ENCODE measurements at places on chromosomes 3 and 15.

DNA sequence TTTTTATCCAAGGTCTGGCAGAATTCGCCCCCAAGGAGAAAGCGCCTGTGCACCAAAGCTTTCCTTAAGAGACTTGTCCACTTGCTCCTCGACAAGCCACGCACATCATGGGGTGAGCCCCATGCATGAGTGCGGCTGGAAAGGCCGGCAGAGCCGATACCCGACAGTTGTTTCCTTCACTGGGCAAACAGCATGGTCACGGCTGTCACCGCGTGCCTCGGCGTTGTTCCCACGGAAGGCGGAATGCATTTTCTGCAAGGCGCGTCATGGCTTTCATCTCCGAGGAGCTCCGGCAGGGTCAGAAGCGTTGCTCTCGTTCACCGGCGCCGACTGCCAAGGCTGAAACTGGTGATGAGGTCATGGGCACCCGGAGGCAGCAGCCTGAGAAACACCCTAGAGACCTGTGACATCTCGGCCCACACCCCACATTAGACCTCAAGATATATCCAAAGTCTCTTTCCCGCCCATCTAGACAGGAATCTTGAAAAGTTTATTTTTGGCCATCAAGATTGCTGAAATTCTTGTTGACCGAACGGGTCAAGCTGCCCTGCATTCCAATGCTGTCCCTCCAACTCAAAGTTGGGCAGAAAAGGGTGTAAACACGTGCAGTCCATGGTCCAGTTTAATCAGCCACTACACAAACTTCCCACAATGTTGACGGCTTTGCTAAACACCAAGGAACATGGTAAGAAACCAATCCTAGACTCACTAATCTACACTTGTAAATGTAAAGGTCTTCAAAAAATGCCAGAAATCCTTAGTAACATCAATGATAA is 604 bp upstream of the TJP1 start:
- no peak for DNase-seq

DNA sequence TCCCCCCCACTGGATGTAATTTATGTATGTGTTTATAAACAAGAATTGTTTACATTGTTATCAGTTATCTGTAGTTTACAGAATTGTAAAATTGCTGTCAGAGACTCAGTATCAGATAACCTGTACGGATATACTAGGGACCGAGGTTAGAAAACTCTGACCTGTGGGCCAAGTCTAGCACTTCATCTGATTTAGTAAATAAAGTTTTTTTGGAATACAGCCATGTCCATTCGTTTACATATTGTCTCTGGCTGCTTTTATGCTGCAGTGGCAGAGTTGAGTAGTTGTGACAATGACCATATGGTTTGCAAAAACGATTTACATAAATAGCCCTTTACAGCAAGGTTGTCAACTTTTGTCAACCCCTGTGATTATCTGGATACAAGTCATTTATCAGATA is 52.6 kb downstream of the LRRC28 start:
- no peak for DNase-seq

- no peak for DNase-seq
Measured at GRCh38 chr3:177424521-177424920, 227.2 kb upstream of the TBL1XR1 start.

- no peak for DNase-seq
Measured at GRCh38 chr15:41495736-41496599, 2.3 kb downstream of the ITPKA start.

DNA sequence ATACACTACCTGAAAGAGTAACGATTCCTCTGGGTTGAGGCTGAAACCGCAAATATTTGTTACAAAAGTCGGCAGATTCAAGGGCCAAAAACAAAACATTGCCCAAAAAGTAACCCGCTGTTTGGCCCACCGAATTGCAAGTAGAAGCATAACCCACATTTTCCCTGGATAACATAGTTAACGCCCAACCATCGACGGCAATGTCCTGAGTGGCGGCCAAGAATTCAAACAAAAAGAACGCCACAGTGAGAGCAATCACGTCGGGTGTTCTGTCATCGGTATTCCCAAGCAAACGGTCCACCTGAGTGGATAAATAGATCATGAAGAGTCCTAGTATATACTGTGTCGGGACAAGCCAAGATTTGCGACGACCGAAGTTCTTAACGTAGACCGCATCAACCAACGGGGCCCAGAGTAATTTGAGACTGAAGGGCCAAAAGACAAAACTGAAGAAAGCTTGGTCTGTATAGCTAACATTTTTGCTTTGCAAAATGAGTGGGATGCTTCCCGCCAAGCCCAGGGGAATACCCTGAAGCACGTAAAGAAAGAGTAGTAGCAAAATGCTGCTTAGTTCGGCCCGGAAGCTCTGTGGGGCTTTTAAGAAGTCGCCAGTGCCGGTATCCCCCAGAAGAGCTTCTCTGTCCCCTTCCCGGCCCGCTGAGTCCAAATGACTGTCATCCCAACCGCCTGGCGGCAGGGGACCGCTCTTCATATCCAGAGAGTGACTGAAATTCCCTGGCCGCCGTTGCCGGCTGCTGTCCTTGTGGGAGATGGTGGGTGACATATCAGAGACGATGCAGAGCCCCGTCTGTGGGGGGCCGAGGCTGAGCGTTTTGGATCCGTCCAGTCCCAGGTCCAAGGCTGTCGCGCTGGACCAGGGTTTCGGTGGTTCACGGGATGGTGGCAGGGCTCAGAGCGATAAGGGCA is 750 bp downstream of the SLC33A1 start:
- no peak for DNase-seq

DNA sequence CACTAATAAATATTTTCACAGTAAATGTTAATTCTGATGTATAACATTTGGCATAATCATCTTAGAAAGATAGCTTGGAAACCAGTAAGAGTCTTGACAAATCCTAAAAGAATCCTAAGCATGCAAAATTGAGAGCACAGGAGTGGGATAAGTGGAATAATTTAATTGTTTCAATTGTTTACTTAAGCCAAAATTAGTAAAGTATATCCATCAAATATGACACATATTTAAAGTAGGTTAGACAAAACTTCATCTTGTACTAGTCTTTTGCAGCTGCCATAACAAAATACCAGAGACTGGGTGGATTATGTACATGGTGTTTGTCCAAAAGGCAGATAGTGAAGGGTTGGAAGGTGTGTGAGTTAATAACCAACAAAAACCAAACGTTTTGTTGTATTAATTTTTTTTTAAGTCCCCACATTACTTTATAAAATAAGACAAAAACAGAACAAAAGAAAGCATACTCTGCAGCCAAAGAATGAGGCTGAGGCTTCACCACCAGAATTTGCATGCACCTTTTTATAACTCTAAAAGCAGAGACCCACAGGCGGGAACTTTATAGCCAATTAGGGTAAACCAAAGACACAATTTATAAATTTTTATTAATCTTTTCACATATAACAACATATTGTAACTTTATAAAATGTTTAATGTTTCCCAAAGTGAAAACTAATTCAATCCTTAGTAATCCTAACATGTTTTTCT is 41.9 kb upstream of the CD200R1L start:
- no peak for DNase-seq

DNA sequence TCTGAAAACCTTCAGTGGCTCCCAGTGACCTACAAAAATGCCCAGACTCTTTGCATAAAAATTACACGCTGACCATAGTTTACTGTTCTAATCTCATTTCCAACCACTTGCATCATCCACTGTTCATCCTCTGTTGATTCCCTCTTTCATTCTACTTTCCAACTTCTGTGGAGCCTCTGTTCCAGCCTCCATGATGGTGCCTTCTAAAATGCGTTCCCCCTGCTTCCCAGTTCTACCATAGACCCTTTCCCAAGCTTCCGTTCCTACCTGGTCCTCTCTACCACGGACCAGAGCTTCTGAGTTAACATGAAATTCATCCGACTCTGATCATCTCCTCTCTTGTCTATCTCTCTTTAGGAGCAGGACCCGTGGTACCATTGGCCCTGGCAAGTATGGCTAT is 127.0 kb downstream of the THSD4 start:
- no peak for DNase-seq

GRCh38 chr3:13891492-13892073 is 11.7 kb upstream of the WNT7A start:
- DNase-seq = no peak

DNA sequence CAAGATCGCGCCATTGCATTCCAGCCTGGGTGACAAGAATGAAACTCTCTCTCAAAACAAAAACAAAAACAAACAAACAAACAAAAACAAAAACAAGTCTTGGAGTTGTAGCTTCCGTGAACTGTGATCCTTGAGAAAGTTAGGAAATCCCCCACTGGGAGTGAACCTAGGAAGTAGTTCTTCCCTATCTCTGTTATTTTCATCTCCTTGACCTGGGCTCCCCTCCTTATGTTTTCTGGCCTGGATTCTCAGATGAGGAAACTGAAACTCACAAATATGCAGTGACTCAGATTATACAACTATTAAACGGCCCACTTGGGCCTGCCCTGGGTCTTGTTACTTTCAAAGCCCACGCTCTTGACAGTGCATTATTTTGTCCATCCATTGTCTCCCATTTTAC is 29.7 kb downstream of the SAXO2 start:
- DNase-seq = no peak

Data from stimulated activated CD8-positive, alpha-beta memory T cell treated with anti-CD3 and anti-CD28 coated beads, Interleukin-15, amount 100 ng/mL, for 24 hours (primary cell).